SJSA1 (cell line): ENCODE measurements at places on chromosomes 4 and X. TPM values are rescaled to one million over a fixed set of nuclear protein-coding genes. Genes with fewer than 3 reads are reported as not detected.

Gene FGF5
- total RNA-seq: 2.5 and 6.4 TPM in 2 replicates

- H3K36me3 ChIP-seq: no peaks in the 10 kb centered on the region
- no peaks in the 10 kb centered on the region for H3K27me3 ChIP-seq
- peak; percentile 41 for DNase-seq
- peak overlapping the region; percentile 79 for H3K4me3 ChIP-seq
Measured at GRCh38 chr4:76689145-76689817, 208.7 kb downstream of the SOWAHB start.

Gene RBM47
- 0.13 TPM in 1 of 2 replicates, not detected in the other for total RNA-seq

Gene FGA
- not detected in 2 replicates for total RNA-seq

- no peak overlapping the region for H3K27ac ChIP-seq
- H3K27me3 ChIP-seq: no peaks in the 10 kb centered on the region
- no peak overlapping the region for H3K4me3 ChIP-seq
- H3K36me3 ChIP-seq: no peaks in the 10 kb centered on the region
- H3K4me1 ChIP-seq: peaks cover 33% of the 10 kb centered on the region
Measured at GRCh38 chr4:149999485-150000074, 78.7 kb upstream of the DCLK2 start.

GRCh38 chrX:68043713-68044438 lies 389.4 kb downstream of the OPHN1 start:
- H3K4me1 ChIP-seq: no peaks in the 10 kb centered on the region
- DNase-seq: no peak
- no peak overlapping the region for H3K4me3 ChIP-seq
- H3K27me3 ChIP-seq: no peaks in the 10 kb centered on the region
